Skeletal muscle cell (primary cell): ENCODE measurements at places on chromosomes 3 and 15.

DNA sequence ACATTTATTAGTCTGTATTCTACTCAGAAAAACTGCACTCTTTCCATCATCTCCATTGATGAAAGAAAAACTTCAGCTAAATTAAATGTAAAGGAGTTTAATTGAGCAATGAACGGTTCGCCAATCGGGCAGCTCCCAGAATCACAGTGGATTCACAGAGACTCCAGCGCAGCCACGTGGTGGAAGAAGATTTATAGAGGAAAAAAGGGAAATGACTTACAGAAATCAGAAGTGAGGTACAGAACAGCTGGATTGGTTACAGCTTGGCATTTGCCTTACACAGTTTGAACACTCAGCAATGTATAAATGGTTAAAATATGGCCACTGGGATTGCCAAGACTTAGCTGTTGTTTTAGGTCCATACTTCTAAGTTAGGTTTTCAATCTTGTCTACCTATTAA lies 2.8 kb upstream of the SUCLG2 start:
- no peak for DNase-seq

GRCh38 chr3:40309925-40310695 lies 603 bp downstream of the EIF1B start:
- no peak for DNase-seq

DNA sequence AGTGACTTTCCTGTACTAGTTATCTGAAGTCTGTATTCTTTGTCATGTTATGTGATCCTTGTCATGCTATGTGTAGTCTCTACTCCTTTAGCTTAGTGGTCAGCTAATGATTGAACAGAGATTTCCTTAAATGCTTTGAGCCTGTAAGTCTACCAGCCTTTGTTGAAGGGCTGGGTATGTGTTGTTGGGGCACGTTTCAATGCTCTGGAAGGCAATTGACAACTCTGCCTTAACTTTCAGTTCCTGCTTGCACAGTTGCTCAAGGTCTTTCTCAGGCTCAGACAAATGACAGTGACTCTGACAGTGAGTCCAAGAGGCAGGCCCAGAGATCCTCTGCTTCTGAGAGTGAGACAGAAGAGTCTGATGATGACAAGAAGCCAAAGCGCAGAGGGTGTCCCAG lies 89.3 kb downstream of the CHD2 start:
- DNase-seq, result no peak

- DNase-seq, result no peak
These were observed 29.9 kb downstream of the CEP152 start for GRCh38 chr15:48781017-48781416.

DNA sequence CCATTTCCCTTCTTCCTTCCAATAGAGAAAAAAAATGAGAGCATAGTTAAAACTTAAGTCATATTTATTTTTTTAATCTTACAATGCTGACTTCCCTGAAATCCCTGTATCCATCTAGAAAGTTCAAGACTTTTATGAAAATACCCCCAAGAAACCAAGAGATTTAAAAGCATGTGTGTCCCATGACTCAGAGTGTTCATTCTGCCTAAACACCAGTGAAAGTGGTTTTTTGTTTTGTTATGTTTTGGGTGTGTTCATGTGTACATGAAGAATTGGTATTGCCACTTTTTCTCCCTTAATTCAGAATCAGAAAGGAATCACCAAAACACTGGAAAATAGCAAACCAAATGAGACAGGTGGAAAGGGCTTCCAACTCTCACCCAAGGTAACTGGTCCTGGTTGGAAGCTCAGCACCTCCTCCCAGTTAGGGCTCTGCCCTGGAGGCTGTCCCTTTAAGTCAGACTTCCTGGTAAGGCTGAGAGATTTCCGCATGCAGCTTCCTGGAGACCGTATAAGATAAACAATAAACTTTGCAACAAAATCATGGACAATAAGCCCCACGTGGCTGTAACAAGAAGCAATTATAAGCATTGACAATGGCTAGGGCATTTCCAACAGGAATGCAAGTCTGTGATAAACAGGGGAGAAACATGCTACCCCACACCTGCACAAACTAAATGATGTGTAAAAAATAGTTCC lies 121.9 kb upstream of the ARHGEF3 start:
- no peak for DNase-seq

- peak; percentile 59 for DNase-seq
These were observed 60.8 kb upstream of the ARHGEF3 start for GRCh38 chr3:56862352-56863062.

DNA sequence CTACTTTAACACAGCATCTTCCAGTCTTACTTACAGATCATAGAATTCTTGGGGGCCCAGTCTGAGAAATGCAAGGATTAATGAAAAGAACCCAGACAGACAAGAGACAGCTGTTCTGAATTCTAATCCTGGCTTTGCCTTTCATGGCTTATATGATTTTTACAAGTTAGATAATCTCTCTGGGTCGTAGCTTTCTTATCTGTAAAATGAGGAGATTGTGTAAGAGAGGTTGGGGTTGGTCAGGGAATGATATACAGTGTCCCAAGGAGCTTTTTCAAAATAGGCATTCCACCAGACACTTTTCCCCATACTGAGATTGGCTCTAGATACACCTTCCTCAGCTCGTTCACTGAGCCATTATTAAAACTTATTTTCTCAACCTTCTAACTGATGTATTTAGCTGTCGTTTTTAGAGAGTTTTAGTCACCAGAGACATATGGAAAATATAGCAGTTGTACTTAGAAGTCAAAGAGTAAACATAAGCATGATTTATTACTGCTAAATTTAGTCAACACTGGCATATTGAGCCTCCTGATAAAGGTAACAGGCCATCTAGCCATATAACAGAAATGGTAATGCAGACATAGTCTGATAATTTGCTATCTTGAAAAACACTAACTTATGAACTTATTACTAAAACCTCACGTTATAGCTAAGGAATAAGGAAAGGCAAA lies 163.0 kb upstream of the MLF1 start:
- no peak for DNase-seq
